ENCODE measurements at places on chromosomes 2 and 18.

GRCh38 chr2:145412155-145412554 lies 892.2 kb upstream of the ZEB2 start:
- no peak for DNase-seq

DNA sequence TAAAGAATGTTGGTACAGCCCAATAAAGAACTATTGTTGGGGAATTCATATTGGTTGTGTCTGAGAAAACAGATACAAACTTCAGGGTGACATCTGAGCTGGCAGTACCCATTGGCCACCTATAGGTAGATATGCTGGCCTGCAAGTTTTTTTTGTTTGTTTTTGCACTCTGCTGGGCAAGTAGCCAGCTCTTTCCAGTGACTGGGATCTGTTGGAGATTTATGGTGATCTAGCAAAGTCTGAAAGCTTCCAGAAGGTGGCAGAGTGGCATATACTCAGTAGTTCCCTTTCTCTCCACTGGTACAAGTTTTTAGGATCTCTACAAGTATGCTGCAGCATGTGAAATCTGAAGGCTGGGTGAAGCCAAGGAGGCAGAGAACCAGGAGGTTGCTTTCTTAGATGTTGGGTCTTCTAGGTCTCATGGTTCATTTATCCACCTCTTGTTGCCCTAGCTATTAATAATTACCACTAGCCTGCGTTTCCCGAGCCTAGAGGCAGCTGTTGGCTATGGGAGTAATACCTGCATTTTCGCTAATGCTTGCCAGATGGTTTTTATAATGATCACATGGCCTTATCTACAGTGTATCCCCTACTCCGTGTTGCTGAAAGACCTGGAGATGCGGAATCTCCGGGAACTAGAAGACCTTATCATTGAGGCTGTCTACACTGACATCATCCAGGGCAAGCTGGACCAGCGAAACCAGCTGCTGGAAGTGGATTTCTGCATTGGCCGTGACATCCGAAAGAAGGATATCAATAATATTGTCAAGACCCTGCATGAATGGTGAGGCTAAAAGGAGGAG lies 9.5 kb downstream of the COPS7B start:
- DNase-seq: no peak

- DNase-seq: no peak
Observed at GRCh38 chr2:100397976-100398375, 19.5 kb downstream of the CHST10 start.

DNA sequence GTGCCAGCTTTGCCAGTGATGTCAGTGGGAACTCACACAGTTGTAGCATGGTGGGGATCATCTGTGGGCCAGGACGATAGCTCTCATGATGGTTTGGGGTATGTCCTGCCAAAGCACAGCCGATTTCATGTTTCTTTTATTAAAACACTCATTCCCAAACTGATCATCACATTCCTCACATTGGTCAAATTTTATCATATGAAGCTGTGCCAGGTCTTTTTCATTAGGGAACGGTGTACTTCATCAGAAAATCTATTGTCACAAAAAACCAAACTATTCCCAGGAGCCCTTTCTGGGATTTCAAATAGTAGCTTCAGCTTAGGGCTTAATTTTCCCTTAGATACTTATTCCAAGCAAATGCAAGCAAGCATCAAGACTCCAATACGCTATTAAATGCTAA lies 42.0 kb downstream of the ITGA4 start:
- DNase-seq: no peak

DNA sequence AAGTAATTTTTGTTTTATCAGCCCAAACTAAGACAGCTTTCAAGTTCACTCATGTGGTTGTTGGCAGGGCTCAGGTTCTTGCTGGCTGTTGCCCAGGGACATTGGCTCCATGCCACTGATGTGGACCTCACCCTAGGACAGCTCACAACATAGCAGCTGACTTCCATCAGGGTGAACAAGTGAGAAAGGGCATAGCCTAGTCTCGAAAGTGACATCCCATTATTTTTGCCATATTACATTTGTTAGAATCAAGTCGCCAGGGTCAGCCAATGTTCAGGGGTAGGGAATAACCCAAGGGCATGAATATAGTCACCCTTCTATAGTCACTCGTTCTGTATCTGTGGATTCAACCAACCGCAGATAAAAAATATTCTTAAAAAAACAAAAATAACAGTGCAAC lies 10.7 kb upstream of the CWC22 start:
- no peak for DNase-seq

- DNase-seq: no peak
Observed at GRCh38 chr2:206423147-206423546, 20.2 kb upstream of the ADAM23 start.

DNA sequence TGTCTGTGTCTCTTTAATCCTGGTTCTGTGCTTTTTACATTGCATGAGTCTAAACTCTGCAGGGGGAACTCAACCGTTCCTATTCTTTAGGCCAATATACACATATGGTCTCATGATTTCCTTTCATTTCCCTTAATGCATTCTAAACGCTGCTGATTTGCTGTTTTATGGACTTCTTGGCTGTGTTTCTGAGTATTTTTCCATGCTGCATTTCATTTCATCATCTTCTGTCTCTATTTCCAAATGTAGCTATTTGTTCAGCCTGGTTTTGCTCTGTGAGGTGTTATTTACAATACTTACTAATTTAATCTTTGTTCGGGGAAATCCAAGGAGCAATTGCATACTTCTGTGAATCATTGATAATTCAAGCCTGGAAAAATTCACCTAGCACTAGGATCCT lies 897.2 kb downstream of the TSN start:
- DNase-seq: no peak

GRCh38 chr2:21250673-21251072 lies 126.9 kb downstream of the TDRD15 start:
- no peak for DNase-seq

- DNase-seq: no peak
Observed at GRCh38 chr2:48433682-48434081, 96.3 kb upstream of the STON1 start.

DNA sequence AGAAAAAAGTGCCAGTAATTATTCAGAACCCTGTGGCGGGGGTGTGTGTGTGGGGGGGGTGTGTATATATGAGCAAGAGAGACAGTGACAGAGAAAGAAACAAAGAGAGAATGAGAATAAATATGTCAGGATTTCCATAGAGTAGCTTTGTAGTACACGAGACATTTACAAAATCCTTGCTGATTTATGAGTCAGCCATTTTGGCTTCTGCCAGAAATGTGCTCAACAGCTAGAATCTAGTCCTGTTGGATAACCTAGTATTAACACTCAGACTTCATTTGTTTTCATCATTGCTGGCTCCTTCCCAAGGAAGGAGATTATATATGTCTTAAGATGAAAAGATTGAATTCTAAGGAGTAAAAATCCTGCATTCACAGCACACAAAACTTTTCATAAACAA lies 140.5 kb upstream of the HNRNPA3 start:
- no peak for DNase-seq

DNA sequence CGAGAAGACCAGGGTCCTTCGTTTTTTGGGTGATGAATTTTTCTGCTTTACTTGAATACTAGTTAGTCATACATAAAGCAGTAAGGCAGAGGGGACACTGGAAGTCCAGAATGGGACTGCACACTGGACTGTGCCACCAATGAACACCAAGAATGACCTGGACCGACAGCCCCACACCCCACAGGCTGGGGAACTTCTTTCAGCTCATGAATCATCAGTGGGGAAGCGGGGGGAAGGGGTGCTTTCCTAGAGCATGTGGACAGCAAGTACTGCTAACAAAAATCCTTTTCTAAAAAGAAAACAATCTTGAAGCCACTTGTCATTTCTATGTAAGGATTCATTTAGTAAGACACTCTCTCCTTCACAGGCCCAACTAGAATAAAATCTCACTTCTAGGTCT lies 86.0 kb downstream of the DTNB start:
- no peak for DNase-seq

DNA sequence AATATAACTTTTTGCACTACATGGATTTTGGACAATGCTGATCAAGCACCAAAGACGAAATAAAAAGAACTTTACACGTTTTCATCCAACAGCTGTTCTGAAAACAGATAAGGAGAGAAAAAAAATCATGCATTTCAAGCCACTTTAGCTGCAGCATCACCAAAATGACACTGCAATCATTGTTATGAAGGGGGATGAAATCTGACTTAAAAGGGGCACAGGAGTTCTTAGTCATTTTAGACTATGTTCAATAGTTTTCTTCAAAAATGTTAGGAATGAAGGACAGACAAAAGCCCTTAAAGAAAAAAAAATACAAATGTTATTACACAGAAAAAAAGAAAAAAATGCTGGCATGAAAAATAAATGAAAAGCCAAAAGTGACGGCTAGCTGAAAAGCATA lies 71.2 kb downstream of the CUL3 start:
- no peak for DNase-seq

GRCh38 chr2:240169486-240170353 lies 29.3 kb upstream of the OTOS start:
- DNase-seq: no peak

- DNase-seq: no peak
Observed at GRCh38 chr2:104852090-104852666, 1.7 kb upstream of the POU3F3 start.

GRCh38 chr18:25164211-25164847 lies 187.6 kb downstream of the ZNF521 start:
- no peak for DNase-seq

- DNase-seq: no peak
Observed at GRCh38 chr18:11066038-11066437, 83.3 kb downstream of the PIEZO2 start.

GRCh38 chr18:47204908-47205522 lies 28.9 kb upstream of the IER3IP1 start:
- peak; percentile 10 for DNase-seq

DNA sequence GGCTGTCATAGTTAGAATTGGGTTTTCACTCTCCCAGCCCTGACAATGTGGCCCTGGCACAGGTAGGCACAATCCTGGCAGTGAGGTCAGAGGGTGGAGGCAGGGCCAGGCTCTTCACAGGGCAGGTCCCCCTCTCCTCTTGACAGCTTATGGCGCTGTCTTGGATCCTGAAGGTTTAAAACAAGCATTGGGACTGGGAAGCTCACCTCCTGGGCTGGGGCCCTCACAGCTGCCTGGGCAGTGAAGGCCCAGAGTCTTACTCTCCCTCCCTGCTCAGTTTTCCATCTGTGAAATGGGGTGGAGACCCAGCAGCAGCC lies 23.3 kb downstream of the LBH start:
- no peak for DNase-seq

DNA sequence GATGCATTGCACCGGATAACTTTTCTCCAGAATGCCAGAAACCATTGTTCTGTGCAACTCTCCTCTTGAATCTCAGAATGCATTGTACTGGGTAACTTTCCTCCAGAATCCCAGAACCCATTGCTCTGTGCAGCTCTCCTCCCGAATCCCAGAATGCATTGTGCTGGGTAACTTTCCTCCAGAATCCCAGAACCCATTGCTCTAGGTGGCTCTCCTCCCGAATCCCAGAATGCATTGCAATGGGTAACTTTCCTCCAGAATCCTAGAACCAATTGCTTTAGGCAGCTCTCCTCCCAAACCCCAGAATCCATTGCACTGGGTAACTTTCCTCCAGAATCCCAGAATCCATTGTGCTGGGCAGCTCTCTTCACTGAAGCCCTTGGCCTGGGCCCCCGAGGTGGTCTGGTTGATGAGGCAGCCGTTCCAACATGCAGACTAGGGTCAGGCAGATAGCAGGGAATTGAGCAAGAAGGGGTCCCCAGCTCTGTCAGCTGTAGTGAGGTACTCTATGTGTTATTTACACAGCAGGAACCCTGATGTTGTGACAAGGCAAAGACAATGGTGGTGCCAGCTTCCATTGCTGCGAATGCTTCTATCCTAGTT lies 9.4 kb downstream of the FOSL2 start:
- no peak for DNase-seq

GRCh38 chr2:108034843-108035242 lies 48.5 kb downstream of the SLC5A7 start:
- DNase-seq: no peak
